ENCODE measurements at places on chromosomes 2 and 18. TPM values are rescaled to one million over a fixed set of nuclear protein-coding genes. Genes with fewer than 3 reads are reported as not detected.

CCDC74B gene
- total RNA-seq = 13.9 TPM

ACKR3 gene
- 24.5 TPM for total RNA-seq

DNA sequence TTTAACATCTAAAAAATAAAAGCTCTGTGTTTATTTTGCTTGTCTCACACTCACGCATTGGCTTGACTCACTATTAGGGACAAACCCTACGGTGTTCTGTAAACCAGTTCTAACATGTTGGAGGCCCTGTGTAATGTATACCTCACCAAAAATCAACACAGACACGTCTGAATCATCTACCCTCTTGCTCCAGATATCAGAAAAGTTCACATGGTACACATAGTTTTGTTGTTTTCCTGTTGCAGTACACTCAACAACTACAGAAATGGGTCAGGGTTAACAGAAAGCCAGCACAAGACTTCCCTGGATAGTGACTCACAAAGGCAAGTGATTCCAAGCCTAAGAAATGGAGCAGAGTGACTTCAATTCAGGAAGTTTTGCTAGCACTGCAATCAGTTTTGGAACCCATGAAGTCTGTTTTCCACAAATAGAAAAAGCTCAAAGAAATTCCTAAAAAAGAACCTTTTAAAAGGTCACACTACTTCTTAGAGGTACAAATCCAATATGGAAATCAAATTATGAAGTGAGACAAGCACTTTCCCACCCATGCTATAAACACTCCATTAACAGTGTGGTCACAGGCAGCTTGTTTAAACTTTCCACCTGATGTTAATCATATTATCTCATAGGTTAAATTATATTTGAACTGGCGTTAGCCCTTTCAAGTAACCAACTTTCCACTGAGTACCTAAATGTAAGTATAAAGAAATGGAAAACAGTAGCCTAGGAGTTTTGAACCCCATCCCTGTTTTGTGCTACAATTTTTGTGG lies 87.4 kb downstream of the GAREM1 start:
- H3K4me1 ChIP-seq = peaks cover 4% of the 10 kb centered on the region
- no peaks in the 10 kb centered on the region for H3K27me3 ChIP-seq
- H3K36me3 ChIP-seq = peaks cover 2% of the 10 kb centered on the region
- H3K4me3 ChIP-seq = no peak overlapping the region
- no peak overlapping the region for H3K27ac ChIP-seq
- DNase-seq = no peak

SPATA3 gene
- total RNA-seq = not detected

ADNP2 gene
- 42.6 TPM for total RNA-seq

GRCh38 chr2:214382229-214382628 lies 28.6 kb upstream of the VWC2L start:
- no peaks in the 10 kb centered on the region for H3K27me3 ChIP-seq
- H3K27ac ChIP-seq = no peak overlapping the region
- H3K4me3 ChIP-seq = no peak overlapping the region
- no peaks in the 10 kb centered on the region for H3K36me3 ChIP-seq
- H3K4me1 ChIP-seq = peaks cover 3% of the 10 kb centered on the region
- no peak for DNase-seq

Measured in neural crest cell (in vitro differentiated cells).